GM10248 (cell line): ENCODE measurements at places on chromosomes 7 and 10.

DNA sequence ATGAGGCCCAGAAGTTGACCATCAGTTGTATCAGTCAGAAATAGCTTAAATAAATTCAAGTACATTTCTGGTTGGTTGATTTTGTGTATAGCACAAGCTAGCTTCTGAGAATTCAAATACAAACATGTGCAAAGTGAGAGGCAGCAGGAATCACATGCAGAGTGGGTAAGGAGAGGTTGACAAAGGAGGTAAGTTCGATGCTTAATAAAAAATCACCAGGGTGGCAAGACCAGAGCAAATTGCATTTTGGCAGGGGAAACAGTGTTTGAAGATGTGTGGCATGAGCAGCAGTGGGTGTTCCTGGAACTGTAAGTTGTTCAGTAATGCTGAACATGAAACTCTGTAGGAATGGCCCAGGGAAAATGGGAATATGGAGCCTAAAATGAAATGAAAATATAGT, 52.6 kb downstream of the GNAI1 start:
- DNase-seq, result no peak

- DNase-seq, result no peak
Measured at GRCh38 chr7:51977913-51978312, 661.3 kb upstream of the COBL start.

GRCh38 chr7:138091032-138091431, 14.8 kb downstream of the AKR1D1 start:
- no peak for DNase-seq

DNA sequence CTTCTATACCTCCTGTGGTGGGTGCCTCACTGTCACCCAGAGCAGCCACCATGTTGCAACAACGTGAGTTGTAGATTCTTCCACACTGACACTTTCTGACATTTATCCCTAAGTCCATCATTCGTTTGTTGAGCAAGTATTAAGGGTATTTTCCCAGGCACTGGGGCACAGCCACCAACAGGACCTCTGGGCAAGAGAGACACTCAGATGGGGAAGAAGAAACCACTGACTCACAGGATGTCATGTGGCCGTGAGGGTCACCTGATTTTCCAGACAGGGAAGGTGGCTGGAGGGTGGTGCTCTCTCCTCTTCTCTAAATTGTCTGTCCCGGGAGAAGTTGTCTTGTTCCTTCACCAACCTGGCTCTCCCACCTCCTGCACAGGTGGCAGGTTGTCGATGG, 51.7 kb upstream of the PPIF start:
- no peak for DNase-seq

DNA sequence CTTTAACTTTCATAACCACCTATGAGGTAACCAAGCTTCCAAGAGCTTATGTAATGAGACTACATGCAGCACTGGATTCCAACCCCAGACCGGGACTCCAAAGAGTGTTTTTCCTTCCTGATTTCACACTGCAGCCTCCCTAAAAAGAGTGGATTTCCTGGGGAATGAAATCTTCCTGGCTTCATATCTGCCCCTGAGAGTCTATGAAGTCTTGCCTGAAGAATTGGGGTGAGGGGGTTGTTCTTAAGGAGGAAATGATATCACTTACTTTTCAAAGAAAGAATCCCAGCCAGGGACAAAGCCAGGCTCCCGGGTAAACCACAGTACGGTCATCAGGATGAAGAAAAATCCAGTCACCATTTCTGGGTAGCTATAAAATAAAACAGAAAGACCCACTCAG, 29.7 kb downstream of the STMP1 start:
- no peak for DNase-seq

- no peak for DNase-seq
Measured at GRCh38 chr7:99504281-99504602, 220 bp upstream of the ZKSCAN5 start.

- no peak for DNase-seq
Measured at GRCh38 chr10:89364531-89364930, 13.3 kb upstream of the IFIT1B start.

DNA sequence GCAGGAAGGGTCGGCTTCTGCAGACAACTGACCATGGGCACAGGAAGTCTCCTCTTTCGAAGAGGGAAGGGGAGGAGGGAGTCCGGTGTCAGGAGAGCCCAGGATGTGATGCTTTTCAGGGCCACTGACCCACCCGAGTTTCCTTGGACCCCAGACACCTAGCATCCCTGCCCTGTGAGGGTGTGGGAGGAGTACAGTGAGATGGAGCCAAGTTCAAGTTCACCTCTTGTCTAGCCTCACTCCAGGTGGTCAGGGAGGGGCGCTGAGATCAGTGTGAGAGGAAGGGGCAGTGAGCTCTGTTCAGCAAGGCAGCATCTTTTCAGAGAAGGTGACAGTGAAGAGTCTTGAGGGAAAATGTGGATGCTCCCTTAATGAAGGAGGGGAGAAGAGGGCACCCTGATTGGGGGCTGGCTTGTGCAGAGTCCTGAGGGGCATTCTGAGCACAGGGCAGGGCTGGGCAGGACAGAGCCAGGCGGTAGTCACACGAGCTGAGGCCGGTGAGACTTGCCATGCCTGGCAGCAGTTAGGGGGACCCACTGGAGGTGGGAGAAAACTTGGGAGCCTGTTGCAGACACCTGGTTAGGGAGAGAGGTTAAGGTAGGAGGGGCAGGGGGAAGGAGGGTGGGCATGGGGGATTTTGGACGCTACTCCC, 49.7 kb downstream of the ADCY1 start:
- no peak for DNase-seq

- no peak for DNase-seq
Measured at GRCh38 chr10:7025296-7025695, 385.5 kb downstream of the SFMBT2 start.

- DNase-seq, result peak; percentile 14
Measured at GRCh38 chr7:151435103-151435916, 4.6 kb downstream of the CRYGN start.

DNA sequence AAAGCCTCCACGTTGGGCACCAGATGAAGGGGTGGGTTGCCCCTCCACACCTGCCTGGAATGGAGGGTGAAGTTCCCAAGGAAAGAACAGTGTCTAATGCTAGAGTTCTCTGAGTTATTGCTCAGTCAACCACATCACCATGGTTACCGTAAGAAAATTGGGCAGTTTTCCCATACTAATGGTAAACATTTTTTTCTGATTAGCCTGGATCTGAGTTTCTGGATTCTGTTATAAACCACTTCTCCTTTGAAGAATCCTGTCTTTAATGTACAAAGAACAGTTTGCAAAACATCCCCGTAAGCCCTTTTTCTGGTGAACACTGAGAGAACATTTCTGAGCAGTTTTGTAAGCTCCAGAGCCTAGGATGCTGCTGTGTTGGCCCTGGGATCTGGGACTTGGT, 45.5 kb downstream of the ABCC2 start:
- DNase-seq, result no peak

- DNase-seq, result no peak
Measured at GRCh38 chr7:29099896-29100847, 46.2 kb downstream of the CPVL start.

GRCh38 chr7:105963038-105963667, at the start of gene CDHR3:
Gene CDHR3 (plus strand): TSS chr7:105963264. CDS start chr7:105963319, 55 bp downstream.
- no peak for DNase-seq

- DNase-seq, result no peak
Measured at GRCh38 chr10:7794251-7795026, 6.5 kb downstream of the ATP5F1C start.

- DNase-seq, result no peak
Measured at GRCh38 chr7:874031-874749, 2.2 kb upstream of the GET4 start.

GRCh38 chr7:18497082-18497481, 1.5 kb downstream of the HDAC9 start:
- no peak for DNase-seq

- DNase-seq, result no peak
Measured at GRCh38 chr10:93383562-93383981, 98.6 kb downstream of the MYOF start.

DNA sequence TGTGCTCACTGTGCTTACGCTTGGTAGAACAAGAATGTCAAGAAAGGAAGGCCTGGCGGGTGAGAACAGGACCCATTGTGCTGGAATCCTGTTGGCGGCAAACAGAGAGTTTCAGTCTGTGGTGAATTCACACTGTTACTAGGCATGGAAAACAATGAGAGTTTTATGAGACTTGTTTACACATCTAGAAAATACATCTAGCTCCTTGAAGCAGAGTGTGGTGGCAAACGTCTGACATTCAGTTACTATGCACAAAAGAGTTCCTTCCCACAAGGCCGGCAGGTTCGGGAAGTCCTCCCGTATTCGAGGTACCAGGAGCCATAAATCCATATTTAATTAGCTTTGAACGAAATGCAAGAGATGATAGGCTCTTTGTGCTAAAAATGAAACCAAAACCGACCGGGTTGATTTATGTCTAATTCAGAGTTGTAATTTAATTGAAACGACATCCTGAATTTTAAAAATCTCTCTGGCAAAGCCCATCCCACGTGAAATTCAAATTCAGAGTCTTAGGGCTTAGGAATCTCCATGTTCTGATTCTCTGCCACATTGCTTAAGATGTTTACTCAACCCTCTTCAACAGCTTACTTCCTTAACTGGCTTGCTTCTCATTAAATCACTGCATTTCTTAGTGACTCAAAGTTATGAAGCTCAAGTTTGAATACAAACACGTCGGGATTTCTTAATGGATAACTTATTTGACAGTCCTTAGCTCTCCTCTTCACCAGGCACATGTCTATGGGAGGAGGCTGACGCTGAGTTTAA, 299.9 kb upstream of the PITRM1 start:
- DNase-seq, result no peak

GRCh38 chr10:15745751-15746150, 26.0 kb upstream of the ITGA8 start:
- DNase-seq, result no peak
